ENCODE measurements at places on chromosomes 7 and 10.

GRCh38 chr7:44105832-44106231, 1.7 kb downstream of the AEBP1 start:
- no peak for DNase-seq

- DNase-seq = no peak
Measured at GRCh38 chr7:82964150-82964882, 198.4 kb downstream of the PCLO start.

DNA sequence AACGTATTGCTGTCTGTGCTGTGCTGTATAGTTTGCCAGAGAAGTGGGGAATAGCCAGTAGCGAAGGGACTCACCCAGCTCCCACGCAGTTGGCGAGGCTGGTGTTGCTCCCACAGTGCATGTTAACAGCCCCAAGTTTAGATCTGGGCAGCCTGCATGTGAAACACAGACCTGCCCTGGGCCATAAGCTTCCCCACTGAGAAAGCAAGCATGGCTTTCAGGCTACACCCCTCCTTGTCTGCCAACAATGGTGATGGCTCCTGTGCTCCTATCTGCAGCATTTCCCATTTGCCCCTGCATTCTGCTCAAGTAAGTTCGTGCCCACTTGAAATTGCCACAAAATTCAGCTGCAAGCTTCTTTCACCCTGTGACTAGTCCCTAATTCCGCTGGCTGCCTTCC, 57.5 kb downstream of the IPMK start:
- no peak for DNase-seq

DNA sequence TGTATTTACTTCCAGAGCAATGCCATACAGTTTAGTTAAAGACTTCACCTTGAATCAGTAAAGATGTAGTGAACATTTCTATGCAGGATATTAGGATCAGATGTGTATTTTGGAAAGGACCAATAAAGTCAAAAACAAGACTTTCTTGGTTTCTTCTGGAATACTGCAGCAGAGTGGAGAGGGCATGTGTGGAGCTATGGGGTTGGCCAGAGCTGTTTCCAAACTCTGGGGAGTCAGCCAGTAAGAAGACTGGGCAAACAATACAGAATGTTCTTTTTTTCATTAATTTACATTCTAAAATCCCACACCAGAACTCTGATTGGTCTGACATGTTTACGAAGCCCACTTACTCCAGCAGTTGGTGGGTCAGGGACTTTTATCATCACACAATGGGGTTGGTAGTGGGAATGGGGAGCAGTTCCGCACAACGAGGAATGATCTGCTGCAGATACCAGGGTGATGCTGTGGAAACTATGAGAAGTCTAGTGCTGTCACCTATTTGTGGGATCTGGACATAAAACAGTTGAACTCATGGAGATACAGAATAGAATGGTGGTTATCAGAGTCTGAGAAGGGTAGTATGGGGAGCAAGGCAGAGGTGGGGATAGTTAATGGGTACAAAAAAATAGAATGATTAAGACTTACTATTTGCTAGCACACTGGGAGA, 267.7 kb downstream of the MALRD1 start:
- DNase-seq = no peak

DNA sequence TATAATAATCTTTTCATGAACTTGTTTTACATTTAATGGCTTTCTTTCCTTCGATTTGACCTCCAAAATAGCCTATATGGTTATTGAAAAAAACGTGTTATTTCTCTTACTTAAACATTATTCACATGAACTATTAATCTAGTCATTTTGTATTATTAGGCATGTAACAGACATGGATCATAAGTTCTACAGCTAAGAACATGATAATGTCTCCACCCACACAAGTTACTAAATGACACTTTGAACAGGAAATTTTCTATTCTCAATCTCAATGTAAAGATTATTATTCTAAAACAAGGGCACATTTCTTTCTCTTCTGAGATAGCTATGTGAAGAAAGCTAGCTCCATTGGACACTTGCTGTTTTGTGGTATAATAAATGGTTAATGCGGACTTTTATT, 10.0 kb downstream of the LAMB4 start:
- DNase-seq = no peak

DNA sequence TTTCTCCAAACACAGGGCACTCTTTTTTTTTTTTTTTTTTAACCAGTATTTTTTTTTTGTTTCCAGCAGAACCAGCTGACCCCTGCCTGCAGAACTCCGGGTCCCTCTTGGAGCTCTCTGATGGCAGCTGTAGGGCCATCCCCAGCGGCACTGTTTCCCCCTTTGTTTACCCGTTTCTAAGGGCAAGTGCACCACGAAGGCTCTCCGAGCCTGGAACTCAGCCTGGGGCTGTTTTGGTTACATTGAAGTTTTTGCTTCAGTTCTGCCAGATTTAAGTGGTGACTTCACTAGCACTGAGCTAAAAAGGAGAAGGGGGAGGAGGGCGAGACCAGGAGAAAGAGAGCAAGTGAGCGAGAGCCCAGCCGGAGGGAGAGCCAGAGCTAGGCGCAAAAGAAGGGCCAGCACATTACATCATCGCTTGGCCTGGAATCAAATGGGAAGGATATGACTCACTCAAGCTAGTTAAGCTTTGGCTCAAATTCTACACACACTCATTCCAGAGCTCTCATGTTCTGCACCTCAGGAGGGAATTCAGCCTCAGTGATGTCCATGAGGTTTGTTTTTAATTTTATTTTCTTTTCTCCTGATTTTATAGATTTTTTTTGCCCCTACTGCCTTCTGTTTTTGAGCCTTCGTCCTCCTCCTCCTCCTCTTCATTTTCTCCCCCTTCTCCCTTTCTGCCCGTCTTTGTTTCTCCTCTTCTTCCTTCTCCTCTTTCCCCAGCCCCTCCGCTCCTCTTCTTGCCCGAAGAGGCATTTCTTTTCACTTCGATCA, 272.3 kb downstream of the TRIL start:
- peak; percentile 79 for DNase-seq

DNA sequence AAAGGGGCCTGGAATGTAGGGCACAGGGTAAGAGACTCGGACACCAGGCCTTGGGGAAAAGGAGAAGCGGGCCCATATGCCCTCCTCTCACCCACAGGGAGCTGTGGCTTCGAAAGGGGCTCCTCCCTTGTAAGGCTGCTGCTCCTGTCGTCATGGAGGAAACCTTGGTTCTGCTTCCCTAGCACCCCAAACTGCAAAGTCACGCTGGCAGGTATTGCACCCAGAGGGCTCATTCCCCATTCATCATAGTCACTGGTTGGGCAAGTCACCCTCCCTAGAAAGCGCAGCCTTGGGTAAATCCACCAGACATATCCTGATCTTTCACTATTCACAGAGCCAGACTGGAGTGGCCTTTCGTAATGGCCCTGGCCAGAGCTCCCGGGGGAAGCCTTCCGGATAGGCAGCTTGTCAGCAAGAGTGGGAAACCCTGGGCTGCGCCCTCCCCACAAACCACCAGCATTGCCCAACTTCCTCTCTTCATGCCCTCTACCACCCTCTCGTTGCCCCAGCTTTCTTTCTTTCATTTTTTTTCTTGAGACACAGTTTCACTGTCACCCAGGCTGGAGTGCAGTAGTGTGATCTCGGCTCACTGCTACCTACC, 121.0 kb downstream of the HIP1 start:
- no peak for DNase-seq

DNA sequence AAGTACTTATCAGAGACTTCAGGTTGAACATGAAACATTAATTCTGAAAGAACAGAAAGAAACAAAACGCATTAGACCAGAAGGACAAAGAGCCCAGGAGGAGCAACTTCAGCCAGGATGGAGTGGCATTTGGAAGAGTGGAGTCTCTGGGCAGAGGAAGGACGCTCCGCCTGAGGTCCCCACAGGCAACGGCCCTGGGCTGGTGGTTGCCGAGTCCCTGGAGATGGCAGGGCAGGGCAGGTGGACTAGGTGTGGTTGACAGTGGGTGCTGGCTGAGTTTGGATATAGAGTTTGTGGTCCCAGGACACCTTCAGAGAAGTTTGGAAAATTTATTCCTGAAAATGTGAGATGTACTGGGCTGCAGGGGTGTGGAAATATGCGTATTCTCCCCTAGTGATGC, 27.4 kb upstream of the LARP4B start:
- DNase-seq = no peak

DNA sequence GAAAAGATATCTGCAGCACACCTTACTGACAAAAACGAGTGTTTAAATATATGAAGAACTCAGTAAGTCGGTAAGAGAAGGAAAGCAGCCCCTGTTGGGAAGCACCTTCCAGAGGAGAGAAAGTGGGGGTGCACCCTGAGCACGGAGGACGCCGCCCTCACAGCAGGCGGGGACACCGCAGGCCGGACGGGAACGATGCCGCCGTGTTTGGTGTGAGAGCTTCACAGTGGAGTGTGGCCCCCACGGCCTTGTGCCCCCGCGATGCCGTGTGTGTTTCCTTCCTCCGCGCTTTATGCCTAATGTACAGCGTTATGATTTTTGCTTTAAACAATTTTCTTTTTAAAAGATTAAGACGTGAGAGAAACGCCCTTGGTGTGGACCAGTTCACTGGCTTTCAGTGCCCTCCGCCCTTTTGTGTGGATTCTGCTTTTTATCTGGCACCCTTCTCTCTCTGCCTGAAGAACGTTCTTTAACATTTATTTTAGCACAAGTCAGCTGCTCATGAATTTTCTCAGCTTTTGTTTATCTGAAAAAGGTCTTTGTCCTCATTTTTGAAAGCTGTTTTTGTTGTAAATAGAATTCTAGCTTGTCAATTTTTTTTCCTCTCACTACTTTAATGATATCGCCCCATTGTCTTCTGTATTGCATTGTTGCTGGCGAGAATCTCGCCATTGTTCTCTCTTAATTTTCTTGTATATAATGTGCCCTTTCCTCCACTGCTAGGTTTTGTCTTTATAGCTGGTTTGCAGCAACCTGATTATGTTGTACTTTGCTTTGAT, 110.7 kb downstream of the INPP5A start:
- DNase-seq = no peak

DNA sequence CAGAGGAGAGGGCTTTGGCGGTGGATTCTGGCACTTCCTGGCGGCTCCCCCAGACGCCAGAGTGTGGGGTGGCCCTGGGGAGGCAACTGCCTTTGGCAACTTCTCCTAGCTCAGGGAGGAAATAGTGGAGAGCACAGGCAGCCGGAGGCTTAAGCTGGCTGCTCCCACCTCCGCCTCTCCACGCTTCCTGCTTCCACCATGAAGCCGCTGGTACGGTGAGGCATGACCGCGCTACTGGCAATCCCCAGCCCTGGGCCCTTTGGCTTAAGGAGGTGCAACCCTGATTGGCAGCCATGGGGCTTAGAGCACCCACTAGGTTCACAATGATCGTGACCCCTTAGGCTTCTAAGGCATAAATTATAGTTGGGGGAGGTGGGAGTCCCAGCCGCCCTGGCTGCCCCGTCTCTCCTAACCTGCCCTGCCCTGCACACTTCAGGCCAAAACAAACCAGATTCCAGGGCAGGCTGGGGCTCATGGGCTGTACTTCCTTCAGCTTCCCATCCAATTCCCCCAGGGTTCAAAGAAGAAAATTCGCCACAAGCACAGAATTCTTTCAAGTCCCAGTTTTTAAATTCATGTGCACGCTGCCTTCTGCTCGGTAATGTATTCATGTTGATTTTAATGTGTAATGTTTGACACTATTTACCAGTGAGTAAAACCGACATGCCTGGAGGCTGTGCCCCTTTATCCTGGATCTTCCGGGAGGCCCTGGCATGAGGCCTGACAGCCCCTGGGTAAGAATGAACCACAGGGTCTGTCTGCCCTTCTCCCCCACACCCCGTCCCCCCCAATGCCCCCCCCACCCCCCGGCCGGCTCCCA, 90.7 kb upstream of the LRRC4 start:
- DNase-seq = no peak

GRCh38 chr7:33079096-33079495, 16.5 kb upstream of the NT5C3A start:
- DNase-seq = no peak

DNA sequence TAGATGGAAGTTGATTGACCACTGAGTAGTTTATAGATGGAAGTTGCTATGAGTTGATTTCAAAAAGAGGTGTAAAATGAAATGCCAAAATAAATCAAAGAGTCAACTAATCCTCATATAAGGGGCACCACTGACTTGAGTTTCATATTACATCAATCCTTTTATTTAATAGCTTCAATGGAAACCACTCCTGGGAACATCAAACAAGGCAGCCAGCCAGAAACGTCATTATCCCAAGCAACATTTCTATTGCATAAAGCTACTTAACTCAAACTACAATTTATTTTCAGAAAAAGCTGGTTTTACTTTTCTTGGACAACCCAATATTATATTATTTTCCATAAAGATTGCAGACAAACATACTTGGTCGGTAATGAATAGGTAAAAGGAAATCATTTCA, 162.1 kb downstream of the TSPAN12 start:
- no peak for DNase-seq

DNA sequence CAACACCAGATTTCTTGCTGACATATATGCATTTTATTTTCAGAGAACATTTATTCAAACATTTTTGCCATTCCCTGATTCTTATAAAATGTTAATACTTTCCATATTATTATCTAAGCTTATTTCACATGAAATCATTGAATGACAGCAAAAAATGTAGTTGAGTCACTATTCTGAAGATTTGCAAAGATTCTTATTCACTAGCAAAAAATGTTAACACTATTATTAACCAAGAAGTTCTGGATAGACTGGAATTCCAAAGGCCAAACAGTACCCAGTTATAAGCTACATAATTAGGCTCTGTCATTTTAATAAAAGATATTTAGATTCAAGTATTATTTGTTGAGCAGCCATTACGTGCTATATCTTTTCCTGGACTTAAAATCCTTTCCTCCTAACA, 4.3 kb downstream of the GSTO2 start:
- no peak for DNase-seq

DNA sequence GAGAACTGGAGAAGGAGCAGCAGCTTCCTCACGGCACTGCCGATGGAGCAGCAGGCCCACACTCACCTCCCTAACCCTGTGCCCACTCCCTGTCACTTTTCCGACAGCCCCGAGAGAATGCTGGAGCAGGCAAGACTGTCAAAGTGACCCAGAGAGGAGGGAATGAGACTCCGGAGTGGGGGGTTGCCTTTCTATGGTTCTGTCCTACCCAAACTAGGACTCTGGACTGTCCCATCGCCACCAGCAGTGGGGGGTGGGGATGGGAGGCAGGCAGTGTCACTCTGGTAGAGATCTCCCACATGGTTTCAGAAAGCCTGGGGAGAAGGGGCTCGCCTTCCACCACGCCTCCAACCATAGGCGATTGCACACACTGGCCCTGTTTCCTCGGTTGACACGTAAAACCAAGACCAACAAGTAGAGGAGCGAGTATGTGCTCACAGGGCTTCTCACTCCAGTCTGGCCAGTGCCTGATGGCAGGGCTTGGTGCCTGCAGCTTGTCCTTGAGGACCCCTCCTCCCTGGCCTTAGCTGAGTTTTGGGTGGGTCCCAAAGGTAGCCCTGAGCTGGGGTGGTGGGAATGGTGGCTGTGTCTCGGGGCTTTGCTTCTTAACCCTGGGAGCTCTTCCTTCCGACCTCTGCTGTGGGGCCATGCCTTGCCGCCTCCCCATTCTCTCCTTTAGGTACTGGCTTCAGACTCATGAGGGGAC, 148.5 kb downstream of the PTPN20 start:
- no peak for DNase-seq

- DNase-seq = no peak
Measured at GRCh38 chr10:125006188-125006680, 64.3 kb downstream of the ZRANB1 start.

GRCh38 chr7:96836456-96836855, 126.8 kb upstream of the SEM1 start:
- DNase-seq = no peak

GRCh38 chr7:66500087-66500486, 128.6 kb upstream of the KCTD7 start:
- DNase-seq = no peak
